ENCODE measurements at places on chromosomes 5 and 9.
A peak's percentile ranks its signal among the peaks of the same experiment; 100 is the strongest.

DNA sequence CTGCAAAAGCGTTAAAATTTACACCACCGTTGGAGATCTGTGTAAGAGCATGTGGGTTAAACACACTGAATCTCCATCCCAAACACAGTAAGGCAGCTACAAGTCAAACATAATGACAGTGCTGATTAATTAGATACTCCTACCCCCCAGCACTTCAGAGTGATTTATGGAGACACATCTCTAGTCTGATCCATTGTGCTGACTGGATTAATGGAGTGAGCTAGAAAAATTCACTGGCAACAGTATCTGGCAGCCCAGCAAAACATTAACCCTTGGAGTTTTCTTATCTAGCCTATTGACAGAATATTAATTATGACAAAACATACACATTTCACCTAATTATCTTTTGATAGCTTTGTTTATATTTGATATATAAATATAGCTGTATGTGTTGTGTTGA, 188.6 kb upstream of the ISL1 start:
- H3K27ac ChIP-seq: no peak overlapping the region
- no peaks in the 10 kb centered on the region for H3K4me1 ChIP-seq
- no peaks in the 10 kb centered on the region for H3K27me3 ChIP-seq
- H3K36me3 ChIP-seq: no peaks in the 10 kb centered on the region
- no peak overlapping the region for H3K4me3 ChIP-seq

DNA sequence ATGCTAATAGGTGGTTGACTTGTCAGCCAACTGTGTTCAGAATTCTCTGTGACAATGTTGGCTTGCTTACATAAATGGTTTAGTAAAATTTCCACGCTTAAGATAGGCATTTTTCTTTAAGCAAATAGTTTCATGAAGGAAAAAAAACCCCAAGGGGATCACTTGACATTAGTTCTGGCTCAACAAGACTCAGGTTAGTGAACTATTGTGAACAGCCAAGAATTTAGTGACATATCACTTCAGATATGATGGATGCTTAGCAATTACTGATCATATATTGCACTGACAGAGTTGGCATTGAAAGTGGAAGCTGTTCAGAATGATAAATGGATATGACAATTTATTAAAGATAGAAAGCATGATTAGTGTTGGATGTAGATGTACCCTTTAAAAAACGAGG, 218.5 kb downstream of the TMEM232 start:
- no peaks in the 10 kb centered on the region for H3K36me3 ChIP-seq
- H3K27ac ChIP-seq: no peak overlapping the region
- peaks cover 3% of the 10 kb centered on the region for H3K4me1 ChIP-seq
- no peak for DNase-seq

GRCh38 chr9:80890124-80890523, 799.2 kb downstream of the TLE1 start:
- H3K27me3 ChIP-seq: no peaks in the 10 kb centered on the region
- no peak overlapping the region for H3K4me3 ChIP-seq
- no peaks in the 10 kb centered on the region for H3K36me3 ChIP-seq
- H3K27ac ChIP-seq: no peak overlapping the region
- no peak for DNase-seq
- H3K4me1 ChIP-seq: no peaks in the 10 kb centered on the region

DNA sequence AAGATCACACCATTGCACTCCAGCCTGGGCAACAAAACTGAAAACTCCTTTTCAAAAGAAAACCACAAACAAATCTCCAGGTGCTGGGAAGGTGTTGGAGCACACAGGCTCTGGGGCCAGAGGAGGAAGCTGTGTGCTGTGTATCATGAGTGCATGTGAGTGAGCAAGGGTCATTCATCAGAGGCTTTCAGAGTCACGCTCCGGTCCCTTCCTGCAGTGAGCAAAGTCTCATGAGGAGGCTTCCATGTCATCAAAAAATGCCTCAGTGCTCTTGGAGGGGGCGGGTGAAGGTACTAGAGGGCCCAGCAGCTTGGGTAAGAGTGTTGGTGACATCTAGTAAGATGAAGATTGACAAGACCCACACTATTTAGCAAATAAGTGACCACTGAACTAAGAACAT, 48.3 kb upstream of the TESK1 start:
- no peak overlapping the region for H3K27ac ChIP-seq
- no peak for DNase-seq
- no peaks in the 10 kb centered on the region for H3K27me3 ChIP-seq
- no peaks in the 10 kb centered on the region for H3K36me3 ChIP-seq
- H3K4me3 ChIP-seq: no peak overlapping the region
- no peaks in the 10 kb centered on the region for H3K4me1 ChIP-seq

DNA sequence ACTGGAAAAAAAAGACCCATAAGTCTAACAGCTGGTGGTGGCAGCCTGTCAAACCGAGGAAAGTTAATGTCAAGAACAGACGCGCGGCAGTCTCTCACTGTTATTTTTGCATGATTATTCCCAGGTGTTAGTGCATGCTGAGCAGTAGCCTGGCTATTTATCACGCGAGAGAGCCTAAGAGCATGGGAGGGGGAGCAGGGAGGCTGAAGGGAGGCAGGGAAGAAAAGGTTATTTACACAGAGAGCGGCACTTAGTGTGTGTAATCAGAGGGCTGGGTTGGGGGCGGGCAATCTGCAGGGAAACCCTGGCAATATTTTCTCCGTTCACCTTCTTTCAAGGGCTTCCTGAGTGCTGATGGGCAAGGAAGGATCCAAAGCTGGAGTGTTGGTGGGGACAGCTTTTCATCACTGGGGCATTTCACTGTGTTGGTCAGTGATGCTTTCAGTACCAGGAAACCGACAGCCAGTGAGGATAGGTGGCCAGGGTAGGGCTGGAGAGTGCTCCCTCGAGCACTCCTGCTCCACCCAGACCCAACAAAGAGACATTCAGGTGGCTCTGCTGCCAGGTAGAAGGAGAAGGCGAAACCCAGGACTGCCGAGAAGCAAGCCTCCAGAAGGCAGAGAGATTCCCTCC, 39.6 kb downstream of the ZNF608 start:
- peaks cover 23% of the 10 kb centered on the region for H3K27me3 ChIP-seq
- no peak for DNase-seq
- no peaks in the 10 kb centered on the region for H3K36me3 ChIP-seq

DNA sequence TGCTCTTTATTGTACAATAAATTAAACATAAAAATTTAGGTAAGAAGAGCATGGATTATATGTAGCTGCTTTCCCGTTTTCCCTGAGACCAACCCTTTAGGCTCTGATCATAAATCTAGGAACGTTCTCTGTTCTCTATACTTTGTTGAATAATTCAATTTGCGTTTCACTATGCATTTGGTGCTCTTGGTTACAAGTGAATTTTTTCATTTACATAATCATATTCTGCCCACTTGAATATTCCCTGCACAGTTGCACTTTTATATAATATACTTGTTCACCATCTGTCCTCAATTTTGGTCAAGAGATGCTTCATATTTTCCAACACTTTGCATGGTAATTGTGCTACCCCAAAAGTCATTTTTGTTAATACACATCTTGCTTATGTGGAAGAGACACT, 741.8 kb downstream of the CDH12 start:
- H3K27ac ChIP-seq: no peak overlapping the region
- no peak for DNase-seq
- H3K36me3 ChIP-seq: no peaks in the 10 kb centered on the region
- no peak overlapping the region for H3K4me3 ChIP-seq
- no peaks in the 10 kb centered on the region for H3K27me3 ChIP-seq
- H3K4me1 ChIP-seq: no peaks in the 10 kb centered on the region

DNA sequence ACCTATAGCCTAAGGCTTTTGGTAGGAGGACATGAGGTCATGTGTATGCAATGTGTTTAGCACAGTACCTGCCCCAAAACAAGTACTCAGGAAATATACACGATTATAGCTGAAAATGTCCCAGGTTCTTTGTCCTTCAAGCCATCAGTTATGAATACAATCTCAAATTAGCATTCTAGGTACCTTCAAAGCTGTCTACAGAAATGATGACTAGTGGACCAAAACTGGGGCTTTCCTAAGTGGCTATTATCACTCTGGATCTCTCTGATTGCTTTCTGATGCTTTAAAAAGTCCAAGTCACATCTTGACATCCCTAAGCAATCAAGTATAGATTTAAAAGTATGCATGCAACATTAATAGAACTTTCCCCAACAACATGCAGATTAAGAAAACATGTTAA, 93.0 kb upstream of the SLIT3 start:
- peaks cover 7% of the 10 kb centered on the region for H3K27me3 ChIP-seq
- H3K4me3 ChIP-seq: no peak overlapping the region
- H3K36me3 ChIP-seq: no peaks in the 10 kb centered on the region
- no peak overlapping the region for H3K27ac ChIP-seq

DNA sequence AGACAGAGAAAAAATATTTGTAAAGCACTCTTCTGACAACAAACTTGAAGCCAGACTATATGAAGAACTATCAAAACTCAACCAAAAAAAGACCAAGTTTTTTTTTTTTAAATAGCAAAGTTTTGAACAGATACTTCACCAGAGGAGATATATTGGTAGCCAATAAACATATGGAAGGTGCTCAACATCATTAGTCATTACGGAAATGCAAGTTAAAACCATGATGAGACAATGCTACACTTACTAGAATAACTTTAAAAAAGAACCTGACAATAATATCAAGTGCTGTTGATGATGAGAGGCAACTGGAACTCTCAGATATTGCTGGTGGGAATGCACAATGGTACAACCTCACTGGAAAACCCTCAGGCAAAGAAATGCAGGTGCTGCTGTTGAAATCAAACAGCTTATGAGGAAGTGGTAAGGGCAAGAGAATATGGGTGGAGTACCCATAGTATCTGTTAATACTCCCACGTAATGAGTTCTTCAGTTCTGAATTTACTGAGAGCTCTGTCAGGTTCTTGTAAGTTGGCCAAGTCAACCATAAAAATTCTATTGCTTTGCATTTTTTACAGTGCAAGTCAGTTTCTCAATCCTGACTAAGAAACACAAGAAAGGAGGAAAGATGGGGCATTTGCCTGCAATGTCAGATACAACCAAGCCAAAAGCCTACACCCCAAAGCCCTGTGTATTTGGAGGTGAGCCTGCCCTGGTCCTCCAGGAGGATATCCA, 87.3 kb upstream of the GNAQ start:
- peak overlapping the region; percentile 35 for H3K27ac ChIP-seq
- no peaks in the 10 kb centered on the region for H3K27me3 ChIP-seq
- no peak for DNase-seq

GRCh38 chr5:157245476-157245875, 20.4 kb upstream of the CYFIP2 start:
- H3K4me3 ChIP-seq: no peak overlapping the region
- no peaks in the 10 kb centered on the region for H3K27me3 ChIP-seq
- DNase-seq: no peak
- H3K36me3 ChIP-seq: peaks cover 94% of the 10 kb centered on the region
- peak overlapping the region; percentile 89 for H3K27ac ChIP-seq

DNA sequence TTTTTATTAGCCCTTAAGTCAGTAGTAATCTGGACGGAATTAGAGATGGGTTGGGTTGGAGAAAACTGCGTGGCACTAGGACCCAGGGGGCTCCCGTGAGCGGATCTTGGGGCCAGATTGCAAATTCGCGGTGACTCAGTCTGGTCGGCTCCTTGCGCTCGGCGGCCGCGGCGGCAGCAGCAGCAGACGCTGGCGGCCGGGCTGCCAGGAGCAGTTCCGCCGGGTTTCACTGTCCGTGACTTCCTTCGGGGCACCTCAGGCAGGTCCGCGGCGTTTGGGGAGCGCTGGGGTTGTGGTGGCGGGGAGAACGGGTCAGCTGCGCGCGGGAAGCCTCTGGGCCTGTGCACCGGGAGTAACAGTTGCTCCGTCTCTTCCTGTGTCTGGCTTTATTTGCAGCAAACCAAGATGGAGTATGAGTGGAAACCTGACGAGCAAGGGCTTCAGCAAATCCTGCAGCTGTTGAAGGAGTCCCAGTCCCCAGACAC, 31.6 kb downstream of the TNPO1 start:
- H3K27ac ChIP-seq: peak overlapping the region; percentile 99
- peaks cover 27% of the 10 kb centered on the region for H3K36me3 ChIP-seq
- DNase-seq: peak; percentile 86
- H3K27me3 ChIP-seq: peaks cover 3% of the 10 kb centered on the region
- H3K4me3 ChIP-seq: peak overlapping the region; percentile 97

- peaks cover 53% of the 10 kb centered on the region for H3K27me3 ChIP-seq
- no peaks in the 10 kb centered on the region for H3K4me1 ChIP-seq
- H3K27ac ChIP-seq: no peak overlapping the region
- H3K4me3 ChIP-seq: no peak overlapping the region
- no peak for DNase-seq
- no peaks in the 10 kb centered on the region for H3K36me3 ChIP-seq
These were observed 5.4 kb upstream of the MAP1B start for GRCh38 chr5:72101828-72102227.

- DNase-seq: no peak
- H3K4me1 ChIP-seq: peaks cover 13% of the 10 kb centered on the region
- H3K27ac ChIP-seq: peak overlapping the region; percentile 72
- H3K27me3 ChIP-seq: no peaks in the 10 kb centered on the region
These were observed 36.5 kb upstream of the ANKDD1B start for GRCh38 chr5:75574791-75575190.

DNA sequence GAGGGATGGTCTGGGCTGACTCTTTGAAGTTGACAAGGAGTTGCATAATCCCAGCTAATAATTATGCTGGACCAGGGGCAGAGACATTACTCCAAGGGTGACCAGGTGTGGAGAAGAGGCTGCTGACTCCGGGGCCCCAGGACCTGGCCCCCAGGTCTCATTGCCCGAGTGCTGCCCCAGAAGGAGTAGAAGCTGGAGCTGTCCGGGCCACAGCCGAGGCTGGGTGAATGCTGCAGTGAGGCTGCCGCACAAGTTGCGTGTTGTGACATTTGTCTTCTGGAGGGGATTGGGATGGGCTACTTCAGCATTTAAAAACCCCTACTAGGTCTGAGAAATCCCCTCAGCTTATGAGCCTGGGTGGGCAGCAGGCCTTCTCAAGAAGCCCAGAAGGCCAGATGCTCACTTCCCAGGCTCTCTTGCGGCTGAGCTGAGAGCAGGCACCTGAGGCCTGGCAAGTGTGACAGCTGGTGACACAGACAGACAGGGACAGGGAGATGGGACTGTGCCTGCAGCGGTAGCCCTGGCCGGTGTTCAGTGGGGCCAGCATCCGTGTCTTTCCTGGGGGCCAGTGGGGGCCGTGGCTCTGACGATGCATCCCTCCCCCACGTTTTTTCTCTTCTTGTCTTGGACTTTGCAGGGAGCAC, 122.8 kb downstream of the KCNIP1 start:
- DNase-seq: no peak
- H3K27ac ChIP-seq: no peak overlapping the region
- H3K4me3 ChIP-seq: no peak overlapping the region
- no peaks in the 10 kb centered on the region for H3K36me3 ChIP-seq

GRCh38 chr5:71623221-71623794, 36.2 kb downstream of the MCCC2 start:
- peaks cover 52% of the 10 kb centered on the region for H3K36me3 ChIP-seq
- H3K27me3 ChIP-seq: no peaks in the 10 kb centered on the region
- H3K4me3 ChIP-seq: no peak overlapping the region

- peaks cover 39% of the 10 kb centered on the region for H3K36me3 ChIP-seq
- no peak for DNase-seq
- no peak overlapping the region for H3K27ac ChIP-seq
- no peak overlapping the region for H3K4me3 ChIP-seq
These were observed 98.5 kb downstream of the ZCCHC7 start for GRCh38 chr9:37218800-37219425.

- no peaks in the 10 kb centered on the region for H3K36me3 ChIP-seq
- no peaks in the 10 kb centered on the region for H3K4me1 ChIP-seq
- peaks cover 13% of the 10 kb centered on the region for H3K27me3 ChIP-seq
- no peak overlapping the region for H3K4me3 ChIP-seq
- H3K27ac ChIP-seq: no peak overlapping the region
These were observed 104.2 kb upstream of the HMHB1 start for GRCh38 chr5:143707806-143708205.

GRCh38 chr5:67935908-67936566, 279.5 kb upstream of the PIK3R1 start:
- DNase-seq: no peak
- no peaks in the 10 kb centered on the region for H3K4me1 ChIP-seq
- no peak overlapping the region for H3K4me3 ChIP-seq
- H3K27me3 ChIP-seq: no peaks in the 10 kb centered on the region

Data from activated naive CD8-positive, alpha-beta T cell treated with anti-CD3 and anti-CD28 coated beads for 36 hours (primary cell).